ENCODE measurements at places on chromosomes 12 and 14.

DNA sequence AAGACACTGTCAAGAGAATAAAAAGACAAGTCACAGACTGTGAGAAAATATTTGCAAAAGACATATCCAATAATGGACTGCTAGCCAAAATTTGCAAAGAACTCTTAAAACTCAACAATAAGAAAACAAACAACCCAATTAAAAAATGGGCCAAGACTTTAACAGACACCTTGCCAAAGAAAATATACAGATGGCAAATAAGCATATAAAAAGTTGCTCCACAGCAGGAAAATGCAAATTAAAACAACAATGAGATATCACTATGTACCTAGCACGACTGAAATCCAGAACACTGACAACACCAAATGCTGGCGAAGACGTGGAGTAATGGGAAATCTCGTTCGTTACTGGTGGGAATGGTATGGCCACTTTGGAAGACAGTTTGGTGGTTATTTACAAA is 228.9 kb downstream of the TTC8 start:
- no peak for DNase-seq

- DNase-seq = no peak
Measured at GRCh38 chr14:100975671-100976070, 72.1 kb upstream of the RTL1 start.

- no peak for DNase-seq
Measured at GRCh38 chr14:100866666-100867630, 36.6 kb downstream of the RTL1 start.

GRCh38 chr12:103879048-103879692 is 38.1 kb upstream of the NT5DC3 start:
- DNase-seq = no peak

GRCh38 chr14:26339381-26339780 is 258.5 kb downstream of the NOVA1 start:
- DNase-seq = no peak

DNA sequence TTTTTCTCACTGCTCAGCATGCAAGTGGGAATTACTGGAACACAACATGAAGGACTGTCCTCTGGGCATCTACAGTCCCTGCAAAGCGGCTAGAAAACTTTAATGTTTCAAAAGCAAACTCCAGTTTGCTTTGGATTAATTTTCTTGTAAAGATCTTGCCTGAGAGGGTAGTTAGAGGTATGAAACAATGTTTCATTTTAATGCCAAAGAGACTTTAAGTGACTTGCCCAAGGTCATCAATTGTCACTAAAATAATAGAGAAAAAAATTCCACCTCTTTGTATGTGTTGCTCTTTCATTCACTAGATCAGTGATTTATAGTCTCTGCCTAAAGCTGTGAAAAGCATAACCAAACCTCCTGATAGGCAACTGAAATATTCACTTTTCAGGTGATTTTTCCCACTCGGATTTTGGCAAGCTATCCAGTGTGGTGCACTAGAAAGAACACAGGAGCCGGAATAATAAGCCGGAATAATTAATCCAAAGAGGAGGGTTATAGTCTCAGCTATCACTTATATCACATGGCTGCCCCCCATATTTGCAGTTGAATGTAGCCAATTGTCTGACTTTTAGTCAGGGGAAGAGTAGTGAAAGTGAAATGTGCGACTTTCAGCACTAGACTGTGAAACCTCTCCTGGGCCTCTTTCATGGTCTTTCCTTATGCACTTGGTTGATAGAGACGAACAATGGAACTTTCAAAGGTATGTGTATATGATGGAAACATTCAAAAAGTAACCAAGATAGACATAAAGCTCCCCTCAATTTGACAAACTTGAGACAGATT is 107.7 kb downstream of the SLC6A15 start:
- no peak for DNase-seq

- DNase-seq = no peak
Measured at GRCh38 chr12:5478081-5478706, 46.3 kb downstream of the NTF3 start.

DNA sequence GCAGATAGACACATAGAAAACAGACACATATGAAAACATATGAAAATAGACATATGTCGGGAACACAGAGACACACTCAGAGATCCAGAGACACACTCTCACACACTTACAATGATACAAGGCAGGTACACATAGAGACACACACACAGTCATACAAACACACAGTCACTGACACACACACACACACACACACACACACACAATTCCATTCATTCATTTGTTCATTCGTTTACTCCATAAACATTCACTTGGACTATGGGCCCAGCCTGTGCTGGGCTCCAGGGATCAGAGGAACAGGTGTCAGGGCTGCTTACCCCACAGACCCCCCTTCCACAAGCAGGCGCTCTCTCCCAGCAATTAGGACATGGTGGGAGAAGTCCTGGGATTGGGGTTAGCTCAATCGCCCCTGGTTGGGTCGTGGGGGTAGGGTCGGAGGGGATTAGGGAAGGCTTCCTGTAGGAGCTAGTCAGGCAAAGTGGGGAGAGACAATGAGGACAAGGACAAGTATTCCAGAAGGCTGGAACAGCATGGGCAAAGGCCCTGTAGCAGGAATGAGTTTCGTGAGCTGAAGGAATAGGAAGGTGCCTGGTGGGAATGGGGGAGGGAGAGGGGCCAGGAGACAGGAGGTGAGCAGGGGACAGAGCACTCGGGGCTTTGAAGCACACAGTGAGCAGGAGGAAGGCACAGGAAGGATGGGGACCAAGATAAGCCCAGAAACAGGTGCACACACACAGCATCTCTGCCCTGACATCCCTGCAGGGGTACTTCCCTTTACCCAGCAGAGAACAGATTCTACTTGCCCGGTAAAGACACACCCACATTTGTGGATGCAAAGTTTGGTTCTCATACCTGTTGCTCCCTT is 6.5 kb downstream of the RASAL1 start:
- DNase-seq = no peak

- peak; percentile 11 for DNase-seq
Measured at GRCh38 chr14:83975841-83976770, 1553.8 kb upstream of the FLRT2 start.

DNA sequence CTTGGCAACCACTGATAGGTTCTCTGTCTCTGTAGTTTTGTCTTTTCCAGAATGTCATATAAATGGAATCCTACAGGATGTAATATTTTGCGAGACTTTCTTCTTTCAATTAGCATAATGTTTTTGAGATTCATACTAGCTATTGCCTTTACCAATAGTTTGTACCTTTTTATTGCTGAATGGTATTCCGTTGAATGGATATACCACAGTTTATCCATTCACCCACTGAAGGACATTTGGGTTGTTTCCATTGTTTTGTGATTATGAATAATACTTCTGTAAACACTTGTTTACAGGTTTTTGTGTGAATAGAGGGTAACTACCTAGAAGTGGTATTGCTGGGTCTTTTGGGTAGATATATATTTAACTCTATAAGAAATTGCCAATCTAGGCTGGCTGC is 26.3 kb downstream of the GLT8D2 start:
- DNase-seq = no peak

DNA sequence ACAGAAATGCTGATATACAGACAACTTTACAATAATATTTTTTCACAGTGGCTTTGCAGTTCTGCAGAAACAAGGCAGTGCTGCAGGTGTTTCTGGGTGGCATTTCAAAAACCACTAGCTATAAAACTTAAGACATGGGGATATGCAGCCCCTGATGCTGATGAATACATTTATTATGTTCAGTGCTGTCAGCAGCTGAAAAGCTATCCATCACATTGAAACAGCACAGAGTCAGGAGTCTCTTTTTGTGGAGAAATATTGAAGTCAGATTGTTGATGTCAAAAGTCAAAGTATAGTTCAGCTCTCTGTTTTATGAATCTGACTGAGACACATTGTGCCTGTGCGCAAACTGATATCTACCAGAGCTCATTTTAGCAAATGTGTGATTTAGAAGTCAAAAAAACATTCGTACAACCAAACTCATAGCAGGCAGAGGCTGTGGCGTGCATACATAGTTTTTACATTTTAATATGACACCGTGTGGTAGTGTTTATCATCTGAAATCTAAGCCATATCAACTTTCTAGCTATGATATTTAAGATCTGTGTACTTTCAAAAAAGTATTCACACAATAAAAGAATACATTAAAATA is 467.6 kb downstream of the PRKD1 start:
- DNase-seq = no peak

DNA sequence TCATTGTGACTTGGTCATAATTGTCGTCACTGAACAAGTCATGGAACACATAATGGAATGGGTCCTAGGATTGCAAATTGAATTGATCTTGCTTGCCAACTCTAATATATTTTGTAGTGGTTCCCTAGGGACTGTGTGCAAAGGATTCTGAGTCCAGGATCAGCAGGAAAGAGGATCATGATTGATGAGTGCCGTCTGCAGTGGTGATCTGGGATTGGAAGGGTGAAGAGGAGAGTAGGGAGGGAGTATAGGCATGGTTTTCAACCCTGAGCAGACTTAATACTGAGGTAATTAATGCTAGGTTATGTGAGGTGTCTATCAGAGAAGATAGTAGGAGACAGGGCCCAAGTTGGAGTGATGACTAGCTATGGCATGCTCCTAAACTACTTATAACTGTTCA is 168.9 kb downstream of the ESR2 start:
- DNase-seq = no peak

DNA sequence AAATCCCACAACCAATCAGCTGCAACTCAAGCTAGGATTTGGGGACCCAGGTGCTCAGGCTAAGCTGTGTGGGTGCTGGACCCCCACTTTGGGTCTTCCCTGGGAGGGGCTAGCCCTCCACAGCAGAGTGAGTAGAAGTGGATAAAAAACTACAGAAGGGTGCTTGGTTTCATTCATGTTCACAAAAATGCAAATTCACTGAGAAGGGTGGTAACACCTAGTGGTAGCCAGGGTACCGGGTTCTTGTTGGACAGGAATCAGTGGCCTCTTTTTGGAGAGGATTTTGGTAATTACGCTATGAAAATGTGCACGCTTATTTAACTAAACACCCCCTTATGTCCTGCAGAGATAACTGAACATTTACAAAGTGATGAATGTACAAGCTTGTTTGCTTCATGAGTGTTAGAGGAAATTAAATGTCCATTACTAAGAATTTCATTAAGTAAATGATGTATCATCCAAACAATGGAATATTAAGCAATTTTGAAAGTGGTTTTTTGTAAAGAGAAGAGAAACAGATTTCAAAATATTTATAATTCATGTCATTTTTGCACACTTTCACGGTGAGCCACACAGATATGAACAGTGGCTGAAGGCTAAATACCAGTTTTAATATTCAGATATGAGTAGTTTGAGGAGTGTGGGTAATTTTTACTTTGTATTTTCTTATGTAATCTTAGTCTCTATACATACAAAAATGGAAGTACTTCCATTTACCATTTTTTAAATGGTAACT is 78.3 kb downstream of the DDX51 start:
- DNase-seq = no peak

- DNase-seq = no peak
Measured at GRCh38 chr12:89786177-89786810, 77.7 kb upstream of the ATP2B1 start.

- no peak for DNase-seq
Measured at GRCh38 chr12:94143951-94144350, 4.4 kb upstream of the PLXNC1 start.

DNA sequence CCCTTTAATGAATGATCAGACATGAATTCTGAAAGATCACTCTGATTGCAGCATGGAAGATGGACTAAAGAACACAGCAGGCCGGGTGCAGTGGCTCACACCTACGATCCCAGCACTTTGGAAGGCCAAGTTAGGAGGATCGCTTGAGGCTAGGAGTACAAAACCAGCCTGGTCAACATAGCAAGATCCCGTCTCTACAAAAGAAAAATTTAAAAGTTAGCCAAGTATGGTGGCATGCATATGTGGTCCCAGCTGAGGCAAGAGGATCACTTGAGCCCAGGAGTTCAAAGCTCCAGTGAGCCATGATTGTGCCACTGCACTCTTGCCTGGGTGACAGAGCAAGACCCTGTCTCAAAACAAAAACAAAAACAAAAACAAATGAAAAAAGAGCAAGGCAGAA is 35.1 kb downstream of the SENP1 start:
- DNase-seq = no peak

DNA sequence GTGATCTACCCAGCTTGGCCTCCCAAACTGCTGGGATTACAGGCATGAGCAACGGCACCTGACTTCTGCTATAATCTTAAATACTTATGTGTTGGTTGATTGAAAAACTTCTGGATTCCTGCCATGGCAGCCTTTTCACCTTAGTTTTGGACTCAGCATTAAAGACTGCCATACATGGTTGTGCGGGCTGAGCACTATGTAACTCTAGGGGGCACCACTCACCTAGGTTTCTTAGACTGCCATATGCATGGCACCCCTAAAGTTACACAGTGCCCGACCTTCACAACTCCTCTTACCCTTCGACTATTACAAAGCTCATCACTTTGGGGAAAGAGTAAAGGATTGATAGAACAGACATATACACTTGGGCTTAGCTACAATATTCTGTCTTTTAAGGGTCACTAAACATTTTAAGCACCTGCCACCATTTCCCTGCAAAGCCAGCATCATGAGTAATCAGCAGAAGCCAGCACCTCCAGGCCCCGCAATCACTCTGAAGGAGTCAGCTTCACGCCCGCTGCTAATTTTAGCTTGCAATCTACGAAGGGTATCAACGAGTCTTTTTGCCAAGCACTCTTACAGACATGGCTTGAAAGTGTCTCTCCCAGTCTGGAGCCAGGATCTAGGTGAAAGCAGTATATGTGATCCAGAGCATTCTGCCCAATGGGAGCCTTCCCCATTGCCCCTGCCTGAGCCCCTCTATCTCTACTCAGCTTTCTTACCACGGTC is 59.8 kb downstream of the SUDS3 start:
- DNase-seq = no peak

- DNase-seq = no peak
Measured at GRCh38 chr12:81332054-81332453, 254.2 kb downstream of the ACSS3 start.

DNA sequence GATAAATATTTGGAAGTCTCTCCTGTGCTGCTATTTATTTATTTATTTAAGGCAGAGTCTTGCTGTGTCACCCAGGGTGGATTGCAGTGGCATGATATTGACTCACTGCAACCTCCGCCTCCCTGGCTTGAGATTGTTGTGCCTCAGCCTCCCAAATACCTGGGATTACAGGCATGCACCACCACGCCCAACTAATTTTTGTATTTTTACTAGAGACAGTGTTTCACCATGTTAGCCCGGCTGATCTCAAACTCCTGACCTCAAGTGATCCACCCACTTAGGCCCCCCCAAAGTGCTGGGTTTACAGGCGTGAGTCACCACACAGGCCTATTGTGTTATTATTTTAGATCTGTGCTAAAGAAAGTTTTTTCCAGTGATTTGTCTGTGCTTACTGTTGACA is 225.2 kb downstream of the CCER1 start:
- DNase-seq = no peak

GRCh38 chr12:52391618-52392002 is 6.2 kb upstream of the KRT84 start:
- no peak for DNase-seq

All from thoracic aorta (tissue), 2 donors.